ENCODE measurements at places on chromosomes 13 and 19. TPM values are rescaled to one million over a fixed set of nuclear protein-coding genes. Genes with fewer than 3 reads are reported as not detected.
A peak's percentile ranks its signal among the peaks of the same experiment; 100 is the strongest.

GRCh38 chr13:67518785-67519184, 288.6 kb upstream of the PCDH9 start:
- no peaks in the 10 kb centered on the region for H3K27me3 ChIP-seq
- no peak for DNase-seq
- no peak overlapping the region for H3K4me3 ChIP-seq

- H3K27ac ChIP-seq = peak within 1 kb of the TSS; percentile 92
- peaks cover 11% of the 10 kb centered on the region for H3K36me3 ChIP-seq
- peak within 1 kb of the TSS; percentile 84 for H3K4me3 ChIP-seq
- H3K4me1 ChIP-seq = no peaks in the 10 kb centered on the region
Measured at GRCh38 chr19:56538761-56539263, at the start of gene ZFP28. Gene ZFP28, plus strand, starts transcription at chr19:56538948. Its CDS starts 71 bp downstream, at chr19:56539019.

DNA sequence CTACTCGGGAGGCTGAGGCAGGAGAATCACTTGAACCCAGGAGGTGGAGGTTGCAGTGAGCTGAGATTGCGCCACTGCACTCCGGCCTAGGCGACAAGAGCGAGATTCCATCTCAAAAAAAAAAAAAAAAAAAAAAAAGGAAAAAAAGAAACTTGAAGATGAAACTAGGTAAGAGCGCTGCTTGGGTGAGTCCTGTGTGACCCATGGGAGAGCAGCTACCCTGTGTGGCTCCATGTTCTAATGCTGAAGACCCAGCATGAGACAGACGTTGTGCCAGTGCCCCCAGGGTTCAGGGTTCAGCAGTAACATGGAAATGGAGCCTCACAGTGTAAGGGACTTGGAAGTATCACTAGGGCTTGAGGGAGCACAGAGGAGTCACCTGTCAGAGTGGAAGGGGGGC, 5.9 kb downstream of the ZNF784 start:
- peaks cover under 1% of the 10 kb centered on the region for H3K4me1 ChIP-seq
- peaks cover 6% of the 10 kb centered on the region for H3K36me3 ChIP-seq
- no peak overlapping the region for H3K4me3 ChIP-seq
- H3K27ac ChIP-seq = no peak overlapping the region
- DNase-seq = no peak

GRCh38 chr19:57599761-57600383, at the start of gene ZNF530:
Gene ZNF530, plus strand, starts transcription at chr19:57599885. Its CDS starts 4,461 bp downstream, at chr19:57604346.
- peaks cover 9% of the 10 kb centered on the region for H3K4me1 ChIP-seq
- DNase-seq = peak; percentile 94
- no peaks in the 10 kb centered on the region for H3K27me3 ChIP-seq
- H3K27ac ChIP-seq = no peak within 1 kb of the TSS

GRCh38 chr13:75790198-75790970, 154.3 kb downstream of the LMO7 start:
- H3K4me1 ChIP-seq = peaks cover 2% of the 10 kb centered on the region
- no peak for DNase-seq
- no peaks in the 10 kb centered on the region for H3K36me3 ChIP-seq

- DNase-seq = no peak
- H3K27ac ChIP-seq = no peak overlapping the region
- no peaks in the 10 kb centered on the region for H3K4me1 ChIP-seq
- H3K4me3 ChIP-seq = no peak overlapping the region
- H3K27me3 ChIP-seq = no peaks in the 10 kb centered on the region
- no peaks in the 10 kb centered on the region for H3K36me3 ChIP-seq
Measured at GRCh38 chr13:38628554-38628953, 58.3 kb upstream of the FREM2 start.

DNA sequence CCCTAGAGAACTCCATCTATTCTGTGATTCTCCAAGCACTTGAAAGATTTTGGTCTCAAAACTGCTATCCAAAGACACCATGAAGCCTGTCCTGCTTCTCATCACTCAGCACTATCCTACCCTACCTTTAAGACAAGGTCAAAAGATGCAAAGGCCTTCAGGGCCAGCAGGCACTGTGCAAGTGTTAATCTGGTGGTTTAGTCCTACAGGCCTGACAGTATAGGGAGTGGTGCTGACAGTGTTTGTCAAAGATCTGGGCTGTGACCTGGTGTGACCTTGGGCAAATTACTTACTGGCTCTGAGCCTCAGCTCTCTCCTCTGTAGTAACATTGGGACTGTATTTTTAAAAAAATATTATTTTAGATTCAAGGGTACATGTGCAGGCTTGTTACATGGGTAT, 28.0 kb downstream of the SIAH3 start:
- DNase-seq = no peak
- no peaks in the 10 kb centered on the region for H3K36me3 ChIP-seq
- no peaks in the 10 kb centered on the region for H3K27me3 ChIP-seq
- no peak overlapping the region for H3K4me3 ChIP-seq

DNA sequence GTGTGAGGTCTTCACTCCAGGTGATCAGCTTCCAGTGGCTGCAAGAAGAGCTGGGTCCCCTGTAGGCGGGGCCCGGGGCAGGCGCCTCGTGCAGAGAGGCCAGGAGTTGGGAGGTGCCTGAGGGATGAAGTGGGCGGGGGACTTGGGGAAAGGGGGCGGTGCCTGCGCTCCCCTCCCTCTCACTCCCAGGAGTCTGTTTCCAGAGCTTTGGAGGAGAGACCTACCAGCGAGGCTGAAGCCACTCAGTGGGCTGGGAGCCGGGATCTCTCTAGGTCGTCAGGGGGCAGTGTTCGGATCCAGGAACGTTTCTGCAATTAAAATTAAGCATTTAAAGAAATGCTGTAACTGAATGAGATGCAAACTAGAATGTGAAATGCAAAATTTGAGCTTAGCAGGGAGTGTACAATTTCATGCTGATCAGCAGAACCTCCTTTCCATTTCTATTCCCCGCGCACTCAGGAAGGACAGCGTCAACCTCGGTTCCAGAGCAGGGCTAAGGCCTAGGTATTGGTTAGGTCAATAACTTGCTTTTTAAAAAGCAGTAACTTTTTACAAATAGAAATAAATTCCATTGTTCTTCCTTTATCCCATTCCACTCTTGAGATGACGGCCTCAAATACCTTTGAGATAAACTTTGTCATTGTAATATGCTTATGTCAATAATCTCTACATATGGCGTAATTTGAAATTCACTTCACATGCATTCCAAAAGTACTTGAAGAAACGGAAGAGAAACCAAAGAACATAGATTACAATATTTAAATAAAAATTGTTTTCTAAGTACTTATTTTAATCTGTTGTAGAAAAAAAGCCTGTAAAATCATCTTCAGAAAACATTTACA, 11.6 kb downstream of the ZNF160 start:
- no peaks in the 10 kb centered on the region for H3K4me1 ChIP-seq
- H3K27me3 ChIP-seq = no peaks in the 10 kb centered on the region

GRCh38 chr19:12733369-12734214, 892 bp downstream of the TRIR start:
- H3K27ac ChIP-seq = no peak overlapping the region
- peak overlapping the region; percentile 98 for H3K4me3 ChIP-seq
- H3K36me3 ChIP-seq = peaks cover 4% of the 10 kb centered on the region
- peak; percentile 47 for DNase-seq

- no peak for DNase-seq
- no peaks in the 10 kb centered on the region for H3K36me3 ChIP-seq
- no peaks in the 10 kb centered on the region for H3K27me3 ChIP-seq
- no peaks in the 10 kb centered on the region for H3K4me1 ChIP-seq
- H3K4me3 ChIP-seq = no peak overlapping the region
- H3K27ac ChIP-seq = no peak overlapping the region
Measured at GRCh38 chr13:97944396-97945029, 9.0 kb upstream of the IPO5 start.

- peaks cover 12% of the 10 kb centered on the region for H3K27me3 ChIP-seq
- DNase-seq = no peak
- H3K4me3 ChIP-seq = no peak overlapping the region
- H3K27ac ChIP-seq = no peak overlapping the region
- no peaks in the 10 kb centered on the region for H3K36me3 ChIP-seq
Measured at GRCh38 chr19:45154064-45154827, 6.5 kb downstream of the NKPD1 start.

DNA sequence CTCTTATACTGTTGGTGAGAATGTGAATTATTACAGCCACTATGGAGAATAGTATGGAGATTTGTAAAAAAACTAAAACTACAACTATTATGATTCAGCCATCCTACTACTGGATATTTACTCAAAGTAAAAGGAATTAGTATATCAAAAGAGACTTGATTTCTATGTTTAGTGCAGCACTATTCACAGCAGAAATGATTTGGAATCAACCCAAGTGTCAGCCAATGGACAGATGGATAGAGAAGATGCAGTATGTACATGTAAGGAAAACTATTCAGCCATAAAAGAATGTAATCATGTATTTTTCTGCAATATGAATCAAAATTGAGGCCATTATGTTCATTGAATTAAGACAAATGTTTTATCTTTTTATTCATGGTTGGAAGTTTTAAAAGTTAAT, 1705.5 kb downstream of the SLITRK1 start:
- no peak for DNase-seq
- no peak overlapping the region for H3K27ac ChIP-seq
- H3K4me3 ChIP-seq = no peak overlapping the region
- no peaks in the 10 kb centered on the region for H3K4me1 ChIP-seq
- no peaks in the 10 kb centered on the region for H3K36me3 ChIP-seq
- H3K27me3 ChIP-seq = no peaks in the 10 kb centered on the region

GRCh38 chr13:37168926-37169325, 63.5 kb upstream of the CSNK1A1L start:
- H3K27me3 ChIP-seq = no peaks in the 10 kb centered on the region
- DNase-seq = no peak
- H3K4me1 ChIP-seq = no peaks in the 10 kb centered on the region
- no peaks in the 10 kb centered on the region for H3K36me3 ChIP-seq
- H3K4me3 ChIP-seq = no peak overlapping the region

DNA sequence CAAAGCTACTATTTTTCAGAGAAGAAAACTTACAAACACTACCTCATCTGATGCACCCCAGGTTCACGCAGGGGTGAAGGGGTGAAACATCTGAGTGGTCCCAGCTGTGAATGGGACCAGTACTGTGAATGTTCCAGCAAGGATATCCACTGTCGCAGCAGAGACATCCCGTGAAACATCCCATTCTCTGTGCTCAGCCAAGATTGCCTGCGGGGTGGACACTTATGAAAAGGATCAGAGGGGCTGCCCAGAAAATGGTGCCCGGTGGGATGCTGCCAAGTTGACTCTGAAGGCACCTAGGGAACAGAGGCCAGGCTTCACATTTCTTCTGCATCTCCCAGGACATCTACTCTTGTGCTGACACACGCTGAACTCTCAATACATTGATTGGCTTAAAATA, 15.9 kb downstream of the IRS2 start:
- peaks cover 6% of the 10 kb centered on the region for H3K4me1 ChIP-seq
- peaks cover 3% of the 10 kb centered on the region for H3K36me3 ChIP-seq
- DNase-seq = no peak
- H3K27ac ChIP-seq = no peak overlapping the region
- no peaks in the 10 kb centered on the region for H3K27me3 ChIP-seq

GRCh38 chr19:1910177-1910576, 5.0 kb downstream of the ADAT3 start:
- H3K27me3 ChIP-seq = no peaks in the 10 kb centered on the region
- H3K4me3 ChIP-seq = no peak overlapping the region
- DNase-seq = no peak
- H3K36me3 ChIP-seq = no peaks in the 10 kb centered on the region
- no peak overlapping the region for H3K27ac ChIP-seq
- H3K4me1 ChIP-seq = no peaks in the 10 kb centered on the region

- no peaks in the 10 kb centered on the region for H3K27me3 ChIP-seq
- no peak overlapping the region for H3K4me3 ChIP-seq
- H3K36me3 ChIP-seq = no peaks in the 10 kb centered on the region
Measured at GRCh38 chr13:98310485-98311199, 133.6 kb upstream of the RNF113B start.

DNA sequence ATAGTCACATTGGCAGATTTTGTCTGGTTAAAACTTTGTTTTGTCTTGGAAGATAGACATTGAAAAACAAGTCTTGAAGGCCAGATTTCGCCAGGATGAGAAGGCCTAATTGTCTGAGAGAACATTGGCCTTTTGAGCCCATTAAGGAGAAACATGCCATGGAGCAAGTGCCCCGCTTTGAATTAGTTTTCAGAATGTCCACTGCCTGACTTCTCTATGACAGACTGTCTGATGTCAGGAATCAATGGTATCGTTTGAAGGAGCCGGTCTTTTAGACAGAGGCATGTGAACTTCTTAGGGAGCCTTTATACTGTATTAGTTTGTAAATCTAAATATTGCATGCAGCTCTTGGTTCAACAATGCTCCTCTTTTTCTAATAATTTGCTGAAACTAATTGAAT, 155.9 kb downstream of the DLEU7 start:
- H3K36me3 ChIP-seq = no peaks in the 10 kb centered on the region
- no peak overlapping the region for H3K4me3 ChIP-seq
- H3K27ac ChIP-seq = no peak overlapping the region
- DNase-seq = no peak
- no peaks in the 10 kb centered on the region for H3K27me3 ChIP-seq

- DNase-seq = peak; percentile 91
- peaks cover 16% of the 10 kb centered on the region for H3K36me3 ChIP-seq
- peak overlapping the region; percentile 98 for H3K27ac ChIP-seq
- peaks cover 23% of the 10 kb centered on the region for H3K4me1 ChIP-seq
Measured at GRCh38 chr19:42253245-42254088, 1.5 kb downstream of the ERF start.

DNA sequence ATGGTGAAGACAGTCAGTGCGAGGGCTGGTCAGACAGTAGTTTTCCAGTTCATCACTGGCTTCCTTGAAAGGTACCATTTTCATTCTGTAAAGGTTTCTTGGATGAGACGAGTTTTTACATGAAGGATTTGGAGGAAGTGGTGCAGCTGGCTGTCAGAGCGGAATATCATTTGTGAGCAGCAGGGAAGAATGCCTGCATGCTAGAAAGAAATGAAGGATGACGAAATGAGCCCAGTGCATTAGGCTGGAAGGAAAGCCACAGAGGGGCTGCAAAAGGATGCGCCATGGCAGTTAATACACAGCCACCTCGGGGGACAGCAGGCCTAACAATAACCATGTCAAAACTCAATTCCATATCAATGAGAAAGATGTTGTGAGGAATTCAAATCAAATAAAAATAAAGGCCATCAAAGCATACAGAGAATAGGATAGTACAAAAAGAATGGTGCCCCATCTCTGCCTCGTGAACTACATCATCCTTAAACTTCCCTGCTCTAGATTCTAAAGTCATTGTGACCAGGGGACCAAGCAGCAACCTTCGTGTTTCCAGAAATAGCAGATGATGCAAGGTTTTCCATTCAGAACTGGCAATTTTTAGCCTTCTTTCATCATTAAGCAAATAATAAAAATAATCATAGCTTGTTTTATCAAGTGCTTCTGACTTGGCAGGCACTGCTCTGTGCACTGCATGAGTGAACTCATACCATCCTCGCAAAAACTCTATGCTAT, 504.2 kb downstream of the RFC3 start:
- no peaks in the 10 kb centered on the region for H3K36me3 ChIP-seq
- H3K27me3 ChIP-seq = no peaks in the 10 kb centered on the region
- H3K27ac ChIP-seq = no peak overlapping the region
- no peak for DNase-seq

The SLC17A7 gene
- total RNA-seq = 1.4 TPM

The PTGER1 gene
- total RNA-seq = 19.0 TPM

The PSMD8 gene
- 126 TPM for total RNA-seq

The EDNRB gene
- total RNA-seq = 60.1 TPM

The SIAH3 gene
- 0.03 TPM for total RNA-seq

The SLC6A16 gene
- 3.7 TPM for total RNA-seq

The C19orf33 gene
- total RNA-seq = 43.9 TPM

The SLC10A2 gene
- total RNA-seq = 0.19 TPM
